ENCODE measurements at places on chromosomes 4 and X. TPM values are rescaled to one million over a fixed set of nuclear protein-coding genes. Genes with fewer than 3 reads are reported as not detected.
A peak's percentile ranks its signal among the peaks of the same experiment; 100 is the strongest.

The NAP1L3 gene
- 160 TPM for total RNA-seq

The SSX2 gene
- total RNA-seq: not detected

- H3K4me3 ChIP-seq: no peak overlapping the region
- no peaks in the 10 kb centered on the region for H3K27me3 ChIP-seq
- no peaks in the 10 kb centered on the region for H3K36me3 ChIP-seq
These were observed 54.0 kb upstream of the BOD1L1 start for GRCh38 chr4:13681570-13681969.

DNA sequence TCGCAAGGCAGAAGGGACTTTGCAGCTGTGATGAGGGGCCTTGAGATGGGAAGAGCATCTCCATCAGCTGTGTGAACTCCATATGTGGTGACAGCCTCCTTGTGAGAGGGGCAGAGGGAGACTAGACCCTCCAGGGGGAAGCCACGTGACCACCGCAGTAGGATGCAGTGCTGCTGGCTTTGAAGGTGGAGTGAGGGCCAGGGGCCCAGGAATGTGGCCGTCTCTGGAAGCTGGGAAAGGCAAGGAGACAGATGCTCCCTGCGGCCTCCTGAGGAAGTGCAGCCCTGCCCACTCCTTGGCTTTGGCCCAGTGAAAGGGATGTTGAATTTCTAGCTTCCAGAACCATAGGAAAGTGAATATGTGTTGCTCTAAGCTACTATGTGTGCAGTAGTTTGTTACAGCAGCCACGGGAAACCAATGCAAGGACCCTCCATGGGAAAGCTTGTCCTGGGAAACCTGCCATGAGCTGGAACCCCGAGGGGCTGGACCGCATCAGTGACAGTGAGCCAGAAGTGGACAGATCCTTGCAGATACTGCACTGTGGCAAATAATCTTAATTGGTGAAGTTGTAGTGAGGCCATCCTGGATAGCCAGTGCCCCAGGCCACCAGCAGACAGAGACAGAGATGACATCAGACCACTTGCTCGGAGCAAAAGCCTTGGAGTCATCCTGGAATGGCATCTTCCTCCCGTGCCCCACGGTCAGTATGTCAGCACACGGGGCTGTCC lies 35.4 kb upstream of the SORCS2 start:
- no peak overlapping the region for H3K4me3 ChIP-seq
- peak; percentile 74 for DNase-seq
- H3K27me3 ChIP-seq: no peaks in the 10 kb centered on the region
- H3K4me1 ChIP-seq: peaks cover 38% of the 10 kb centered on the region

DNA sequence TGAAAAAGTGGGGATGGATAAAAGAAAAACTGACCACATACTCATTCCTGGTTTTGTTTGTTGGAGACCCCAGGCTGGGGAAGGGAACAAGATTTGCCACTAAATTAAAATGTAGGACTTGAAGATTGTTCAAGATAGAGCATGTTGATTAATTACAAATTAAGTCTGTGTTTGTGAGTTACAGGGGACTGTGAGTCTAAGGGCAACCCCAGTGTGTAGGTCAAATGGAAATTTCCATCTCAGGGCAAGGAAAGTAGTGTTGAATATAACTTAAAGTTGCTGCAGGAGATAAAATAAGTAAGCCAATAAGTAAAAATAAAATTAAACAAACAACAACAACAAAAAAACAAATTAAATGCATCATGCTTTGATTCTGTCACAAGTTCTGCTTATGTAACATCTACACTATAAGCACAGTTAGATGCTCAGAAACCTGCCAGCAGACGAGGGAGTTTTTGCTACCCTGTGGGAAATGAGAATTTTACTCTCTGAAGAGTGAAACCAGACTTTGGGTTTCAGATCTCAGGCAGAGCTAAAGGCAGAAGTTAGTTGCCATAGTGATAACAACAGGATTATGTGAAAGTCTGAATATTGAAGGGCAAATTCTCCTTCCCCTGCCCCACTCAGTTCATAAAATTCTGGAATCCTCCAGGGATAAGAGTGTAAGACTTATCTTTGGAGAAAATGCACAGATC lies 352.3 kb downstream of the GRXCR1 start:
- H3K27me3 ChIP-seq: no peaks in the 10 kb centered on the region
- H3K27ac ChIP-seq: no peak overlapping the region
- no peak for DNase-seq
- H3K36me3 ChIP-seq: no peaks in the 10 kb centered on the region

- H3K27ac ChIP-seq: no peak overlapping the region
- no peak overlapping the region for H3K4me3 ChIP-seq
- no peaks in the 10 kb centered on the region for H3K27me3 ChIP-seq
- H3K4me1 ChIP-seq: no peaks in the 10 kb centered on the region
- H3K36me3 ChIP-seq: no peaks in the 10 kb centered on the region
These were observed 360.0 kb downstream of the ARHGAP24 start for GRCh38 chr4:85834934-85835333.
